Activated CD4-positive, alpha-beta T cell treated with anti-CD3 and anti-CD28 coated beads, Interleukin-2, amount 10 ng/mL, durations not matched to agents 24 days and 14 days (primary cell): ENCODE measurements at places on chromosomes 5 and 9.

DNA sequence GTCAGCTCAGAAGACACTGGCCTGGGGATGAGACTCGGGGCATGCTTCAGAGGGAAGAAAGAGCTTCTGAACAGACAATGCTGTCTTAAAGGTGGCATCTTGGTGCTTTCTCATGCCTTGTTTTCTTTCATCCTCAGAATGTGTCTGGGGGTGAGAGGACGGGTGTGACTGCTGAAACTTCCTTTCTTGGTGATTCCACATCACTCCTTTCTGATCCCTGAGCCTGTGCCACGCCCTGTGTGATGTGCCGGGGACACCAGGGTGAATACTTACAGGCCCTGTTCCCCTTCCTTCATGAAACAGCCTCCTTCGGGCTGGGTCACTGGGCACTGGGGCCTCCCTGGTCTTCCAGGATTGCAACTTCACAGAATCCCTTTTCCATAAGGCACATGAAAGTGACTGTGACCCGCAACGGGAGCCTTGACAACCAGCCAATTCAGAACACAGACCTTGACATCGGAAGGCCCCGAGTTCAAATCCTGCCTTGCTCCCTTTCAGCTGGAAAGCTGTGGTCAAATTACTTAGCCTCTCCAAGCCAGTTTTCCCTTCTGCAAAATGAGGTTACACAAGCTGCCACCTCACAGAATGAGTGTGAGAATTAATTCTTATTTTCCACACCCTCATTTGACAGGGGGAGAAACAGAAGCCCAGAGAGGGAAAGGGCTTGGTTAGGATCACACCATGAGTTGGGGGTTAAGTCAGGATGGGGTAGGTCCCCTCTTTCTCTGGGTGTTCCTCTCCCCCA, 44.1 kb upstream of the IL17B start:
- DNase-seq, result no peak

- DNase-seq, result no peak
Observed at GRCh38 chr5:16544607-16545374, 72.0 kb downstream of the RETREG1 start.

- DNase-seq, result no peak
Observed at GRCh38 chr9:29796291-29796952, 2223.1 kb upstream of the C9orf72 start.

- DNase-seq, result no peak
Observed at GRCh38 chr5:19301271-19301670, 686.7 kb downstream of the CDH18 start.
